Pulmonary artery endothelial cell (primary cell): ENCODE measurements at places on chromosomes 12 and 14. TPM values are rescaled to one million over a fixed set of nuclear protein-coding genes. Genes with fewer than 3 reads are reported as not detected.

Gene PACS2
- total RNA-seq, result 45.8 and 52.6 TPM in 2 replicates

Gene NRXN3
- 0.04 and 0.07 TPM in 2 replicates for total RNA-seq

Gene DIO2
- total RNA-seq, result 0.13 and 0.28 TPM in 2 replicates

Gene ARID2
- 12.4 and 16.6 TPM in 2 replicates for total RNA-seq

Gene HCAR2
- not detected in 2 replicates for total RNA-seq

Gene FAR2
- total RNA-seq, result 36.1 and 64.4 TPM in 2 replicates

Gene DNAI7
- total RNA-seq, result not detected in 2 replicates

DNA sequence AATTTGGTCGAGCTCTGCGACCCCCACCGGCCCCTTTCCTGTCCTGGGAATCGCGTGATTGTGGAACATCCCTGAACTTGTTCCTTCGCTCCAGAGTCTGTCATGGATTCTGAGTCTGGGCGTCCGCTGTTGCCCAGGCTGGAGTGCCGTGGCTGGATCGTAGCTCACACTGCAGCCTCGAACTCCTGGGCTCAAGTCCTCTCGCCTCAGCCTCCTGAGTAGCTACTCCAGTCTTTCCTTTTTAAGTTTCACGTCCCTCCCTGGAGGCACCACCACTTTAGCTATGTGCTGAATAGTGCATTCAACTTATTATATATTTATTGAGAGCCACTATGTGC, 698 bp downstream of the ACOT6 start:
- no peak for DNase-seq

DNA sequence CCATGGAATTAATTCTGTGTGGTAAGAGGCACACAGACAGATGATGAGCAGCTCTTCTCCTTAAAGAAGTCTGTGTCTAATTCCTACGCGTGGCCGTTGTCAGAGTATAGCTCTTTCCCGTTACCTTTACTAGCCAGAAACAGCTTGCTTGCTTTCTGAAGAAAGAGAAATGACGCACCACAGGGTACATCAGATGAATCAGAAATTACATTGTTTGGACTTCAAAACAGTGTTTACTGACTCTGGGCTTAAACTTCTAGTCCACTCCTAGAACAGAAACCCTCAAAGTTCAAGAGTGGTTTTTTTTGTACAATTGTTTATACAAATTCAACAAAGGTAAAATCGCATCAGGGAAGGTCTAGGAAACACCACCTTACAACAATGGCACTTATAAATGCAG, 29.0 kb downstream of the RNF34 start:
- DNase-seq, result no peak

DNA sequence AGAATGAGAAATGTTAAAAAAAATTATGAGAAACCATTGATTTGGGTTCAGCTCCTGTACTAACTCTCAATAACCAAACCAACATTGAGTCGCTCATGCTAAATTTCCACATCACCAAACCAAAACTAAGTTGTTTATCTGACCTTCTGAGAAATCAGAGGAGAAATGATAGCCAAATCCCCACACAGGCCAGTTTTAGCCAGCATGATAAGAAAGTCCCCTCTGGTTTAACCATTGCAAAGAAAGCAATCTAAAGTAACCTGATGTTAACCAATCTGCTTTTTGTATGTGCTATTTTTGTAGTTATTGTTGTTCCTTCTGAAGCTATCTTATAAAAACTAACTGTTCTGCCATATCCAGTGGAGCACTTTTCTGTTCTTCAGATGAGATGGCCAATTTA, 599.7 kb downstream of the SLC16A7 start:
- DNase-seq, result no peak
